ENCODE measurements at places on chromosomes 11 and 22.

DNA sequence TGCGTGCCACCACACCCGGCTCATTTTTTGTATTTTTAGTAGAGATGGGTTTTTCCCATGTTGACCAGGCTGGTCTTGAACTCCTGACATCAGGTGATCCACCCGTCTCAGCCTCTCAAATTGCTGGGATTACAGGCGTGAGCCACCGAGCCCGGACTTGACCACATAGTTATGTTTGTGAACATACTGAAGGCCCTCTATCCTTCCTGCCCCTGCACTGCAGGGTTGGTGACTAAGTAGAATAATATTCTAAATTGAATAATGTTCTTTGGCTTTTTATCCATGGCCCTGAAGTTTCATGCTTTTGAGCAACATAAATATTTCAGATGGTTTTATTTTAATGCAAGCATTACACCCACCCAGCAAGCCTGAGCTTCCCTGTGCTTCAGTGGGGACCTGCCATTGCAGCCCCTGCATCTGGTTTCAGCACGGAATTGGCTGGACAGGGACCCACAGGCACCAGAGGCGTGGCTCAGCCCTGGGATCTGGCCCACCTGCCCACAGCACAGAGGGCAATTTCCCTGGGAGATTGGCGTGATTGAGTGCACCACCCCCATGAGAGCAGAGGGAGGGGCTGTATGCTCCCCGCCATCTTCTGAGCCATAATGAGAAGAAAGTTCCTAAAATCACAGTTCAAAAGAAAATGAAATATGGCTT is 460.5 kb downstream of the BRD1 start:
- DNase-seq, result no peak

GRCh38 chr11:66548041-66548440 is 1.3 kb downstream of the ACTN3 start:
- DNase-seq, result no peak

- no peak for DNase-seq
These were observed 71.0 kb downstream of the CSTPP1 start for GRCh38 chr11:47007579-47007978.

- DNase-seq, result peak; percentile 99
These were observed 68.1 kb downstream of the CSTPP1 start for GRCh38 chr11:47004595-47005033.

- DNase-seq, result no peak
These were observed 9.0 kb downstream of the MTNR1B start for GRCh38 chr11:92978271-92979111.

DNA sequence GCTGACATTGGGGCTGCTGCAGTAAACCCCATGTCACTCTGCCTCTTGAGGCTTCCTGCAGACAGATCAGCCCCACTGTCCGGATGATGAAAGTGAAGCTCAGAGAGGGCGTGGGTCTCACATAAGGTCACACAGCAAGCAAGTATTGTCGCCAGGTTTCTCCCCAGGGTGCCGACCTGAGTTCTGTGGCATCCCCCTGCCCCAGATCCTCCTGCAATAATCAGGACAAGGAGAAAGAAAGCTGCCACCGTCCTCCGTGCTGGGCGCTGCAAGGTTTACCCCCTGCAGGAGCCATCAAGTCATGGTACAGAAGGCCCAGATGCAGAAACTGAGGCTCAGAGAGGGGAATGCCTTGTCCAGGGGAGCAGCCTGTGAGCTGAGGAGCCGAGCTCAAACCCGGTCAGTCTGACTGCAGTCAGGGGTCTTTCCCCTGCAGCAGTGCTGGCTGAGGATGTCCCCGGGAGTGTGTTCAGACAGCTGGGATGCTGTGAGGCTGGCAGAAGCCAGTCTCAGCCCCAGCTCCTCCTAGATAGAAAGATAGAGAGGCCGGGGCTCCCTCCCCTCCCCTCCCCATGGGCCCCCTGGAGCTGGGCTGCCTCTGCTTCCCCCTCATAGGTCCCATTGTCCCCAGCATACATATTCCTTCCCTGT is 13.2 kb downstream of the EMID1 start:
- no peak for DNase-seq

DNA sequence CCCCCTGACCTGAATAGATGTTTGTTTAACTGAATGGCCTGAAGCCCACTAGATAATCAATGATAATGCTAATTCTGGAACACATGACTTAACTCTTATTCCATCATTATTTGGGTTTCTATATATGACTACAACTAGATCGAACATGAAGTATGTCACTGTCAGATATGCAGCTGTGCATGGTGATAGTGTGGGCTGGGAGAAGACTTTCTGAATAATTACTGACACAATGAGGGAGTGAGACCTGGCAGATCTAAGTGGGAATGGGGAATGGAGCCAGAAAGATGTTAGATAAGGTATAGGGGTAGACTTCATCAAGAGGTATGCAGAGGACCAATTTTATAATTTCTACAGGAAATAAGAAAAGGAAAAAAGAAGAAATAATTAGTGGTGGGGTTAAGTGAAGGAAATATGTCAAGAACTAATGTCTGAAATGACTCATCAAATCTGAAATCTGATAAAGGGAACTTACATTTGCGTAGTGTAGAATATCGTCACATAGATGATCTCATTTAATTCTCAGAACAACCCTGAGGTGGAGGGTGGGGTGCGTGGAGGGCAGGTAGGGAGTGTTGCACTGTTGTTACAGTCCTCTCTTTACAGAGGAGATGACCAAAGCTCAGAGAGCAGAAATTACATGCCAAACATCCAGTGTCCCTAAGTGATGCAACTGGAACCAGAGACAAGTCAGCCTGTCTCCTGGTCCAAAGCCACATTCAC is 68.2 kb upstream of the EED start:
- DNase-seq, result no peak

DNA sequence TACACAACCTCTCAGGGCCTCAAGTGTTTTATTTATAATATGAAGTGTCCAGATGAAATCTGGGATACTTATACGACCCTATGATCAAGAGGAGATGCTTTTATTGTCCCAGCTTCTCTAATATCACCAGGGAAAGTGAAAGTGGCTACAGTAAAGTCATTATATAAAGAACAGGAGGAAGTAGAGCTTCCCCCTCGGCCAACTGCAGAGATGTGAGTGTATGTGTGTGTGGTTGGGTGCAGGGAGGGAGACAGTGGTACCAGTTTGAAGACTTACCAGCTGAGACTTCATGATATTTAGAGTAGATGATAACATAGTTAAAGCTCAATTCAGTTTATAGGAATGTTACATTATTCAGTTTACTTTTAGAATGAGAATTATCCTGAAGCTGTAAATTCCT is 373.6 kb upstream of the DDI1 start:
- DNase-seq, result no peak

GRCh38 chr11:47969401-47969800 is 11.0 kb upstream of the PTPRJ start:
- no peak for DNase-seq

DNA sequence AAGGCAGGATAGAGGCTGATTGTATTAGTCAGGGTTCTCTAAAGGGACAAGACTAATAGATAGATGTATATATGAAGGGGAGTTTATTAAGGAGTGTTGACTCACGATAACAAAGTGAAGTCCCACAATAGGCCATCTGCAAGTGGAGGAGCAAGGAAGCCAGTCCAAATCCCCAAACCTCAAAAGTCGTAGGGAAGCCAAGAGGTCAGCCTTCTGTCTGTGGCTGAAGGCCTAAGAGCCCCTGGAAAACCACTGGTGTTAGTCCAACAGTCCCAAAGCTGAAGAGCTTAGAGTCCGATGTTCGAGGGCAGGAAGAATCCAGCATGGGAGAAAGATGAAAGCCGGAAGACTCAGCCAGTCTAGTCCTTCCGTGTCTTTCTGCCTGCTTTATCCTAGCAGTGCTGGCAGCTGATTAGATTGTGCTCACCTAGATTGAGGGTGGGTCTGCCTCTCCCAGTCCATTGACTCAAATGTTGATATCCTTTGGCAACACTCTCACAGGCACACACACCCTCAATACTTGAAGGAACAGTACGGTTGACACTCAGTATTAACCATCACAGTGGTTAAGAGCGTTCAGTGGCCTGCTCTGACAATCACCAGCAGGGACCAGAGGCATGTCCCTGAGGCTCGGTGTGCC is 135.6 kb downstream of the CSNK2A3 start:
- no peak for DNase-seq

- DNase-seq, result peak; percentile 47
These were observed 47.2 kb downstream of the C11orf58 start for GRCh38 chr11:16785520-16786128.

DNA sequence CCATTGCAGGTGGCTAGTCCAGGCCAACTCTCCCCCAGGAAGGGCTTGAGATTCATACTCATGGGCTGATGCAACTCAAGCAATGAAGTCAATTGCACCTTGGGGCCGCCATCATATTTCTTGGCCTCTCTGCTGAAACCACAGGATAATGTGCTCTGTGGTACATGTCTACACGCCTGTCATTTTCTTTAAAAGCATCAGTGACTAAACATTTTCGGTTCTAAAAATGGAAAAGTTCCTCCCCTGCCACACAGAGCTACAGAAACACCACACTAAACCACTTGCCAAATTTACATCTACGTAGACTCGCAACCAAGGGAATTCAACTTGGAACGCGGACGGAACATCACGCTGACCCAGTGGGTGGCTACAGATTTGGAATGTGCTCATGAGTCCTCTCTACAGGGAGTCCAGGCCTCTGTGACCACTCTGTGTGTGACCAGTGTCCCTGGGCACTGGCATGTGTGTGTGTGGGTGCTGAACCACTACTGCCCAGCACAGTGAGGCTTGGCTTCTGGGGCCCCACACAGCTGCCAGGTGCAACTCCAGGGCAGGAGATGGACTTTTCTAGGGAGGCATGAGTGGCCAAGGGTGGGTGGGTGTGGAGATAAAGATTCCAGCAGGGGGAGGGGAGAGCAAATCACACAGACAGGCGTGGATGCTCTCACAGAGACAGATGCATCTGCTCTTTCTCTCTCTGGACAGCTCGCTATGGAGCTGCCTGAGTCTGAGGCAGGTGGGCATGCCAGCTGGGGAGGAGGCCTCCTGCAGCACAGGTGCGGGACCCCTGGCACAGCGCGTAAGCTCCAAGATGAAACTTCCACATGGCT is 261.9 kb downstream of the CTTN start:
- DNase-seq, result no peak

GRCh38 chr11:65864706-65865471 is 4.7 kb downstream of the MUS81 start:
- DNase-seq, result no peak

DNA sequence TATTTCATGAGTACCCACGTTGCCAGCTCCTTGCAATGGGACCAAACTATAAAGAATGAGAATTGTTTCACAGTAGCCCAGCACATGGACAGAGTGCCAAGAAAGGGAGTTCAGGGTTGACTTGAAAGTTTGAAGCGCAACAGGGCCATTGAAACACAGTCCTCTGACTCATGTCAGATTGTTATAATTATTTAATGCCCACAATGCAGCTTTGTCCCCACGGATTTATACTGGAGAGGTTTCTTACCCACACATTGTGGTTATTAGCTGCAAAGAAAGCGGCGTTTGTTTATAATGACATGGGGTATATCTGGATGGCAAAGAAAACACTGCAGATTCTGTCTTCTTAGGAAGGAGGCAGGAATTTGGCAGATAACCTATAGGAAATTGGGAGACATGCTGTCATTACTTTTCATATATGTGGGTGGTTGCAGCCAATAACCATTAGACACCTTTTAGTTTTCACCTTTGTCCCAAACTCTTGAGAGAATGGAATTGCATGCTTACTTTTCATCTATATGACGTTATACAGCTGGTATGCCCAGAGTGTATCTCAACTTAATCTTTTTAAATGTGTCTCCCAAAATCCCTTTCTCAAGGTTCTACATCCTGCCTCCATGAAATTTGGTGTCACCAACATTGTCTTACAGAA is 143.6 kb downstream of the TEAD1 start:
- no peak for DNase-seq

DNA sequence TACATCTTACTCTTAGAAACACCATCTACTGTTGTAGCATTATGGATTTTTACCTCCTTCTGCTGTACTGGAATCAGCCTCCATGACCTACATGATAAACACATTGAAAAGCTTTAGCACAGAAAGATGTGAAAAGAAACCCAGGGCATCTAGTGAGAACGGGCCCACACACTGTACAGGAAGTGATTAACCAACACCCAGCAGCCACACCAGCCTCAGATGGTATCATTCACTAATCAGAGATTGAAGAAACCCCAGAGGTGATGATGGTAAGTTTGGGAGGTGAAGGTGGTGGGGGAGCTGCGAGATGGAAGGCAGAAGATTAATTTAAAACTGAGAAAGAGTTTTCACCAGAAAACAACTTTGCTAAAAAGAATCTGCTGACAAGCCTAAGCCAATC is 46.1 kb downstream of the RASSF10 start:
- DNase-seq, result no peak

GRCh38 chr11:110059706-110060463 is 33.3 kb upstream of the ZC3H12C start:
- peak; percentile 49 for DNase-seq

DNA sequence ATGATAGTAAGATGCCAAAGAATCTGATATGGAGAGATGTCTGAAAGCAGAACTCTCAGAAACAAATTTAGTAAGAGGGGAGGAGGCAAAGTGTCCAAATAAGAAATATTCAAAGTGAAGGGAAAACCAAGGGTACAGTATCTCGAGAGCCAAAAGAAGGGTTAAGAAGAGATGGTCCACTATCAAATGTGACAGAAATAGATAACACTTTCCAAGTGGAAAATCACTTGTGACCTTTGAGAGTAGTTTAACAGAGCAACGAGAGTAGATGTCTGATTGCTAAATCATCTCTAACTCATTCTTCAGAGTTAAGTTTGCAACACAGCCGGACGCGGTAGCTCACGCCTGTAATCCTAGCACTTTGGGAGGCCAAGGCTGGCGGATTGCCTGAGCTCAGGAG is 4.3 kb upstream of the BUD13 start:
- no peak for DNase-seq

GRCh38 chr22:30241576-30242371 is 4.8 kb downstream of the LIF start:
- DNase-seq, result no peak

DNA sequence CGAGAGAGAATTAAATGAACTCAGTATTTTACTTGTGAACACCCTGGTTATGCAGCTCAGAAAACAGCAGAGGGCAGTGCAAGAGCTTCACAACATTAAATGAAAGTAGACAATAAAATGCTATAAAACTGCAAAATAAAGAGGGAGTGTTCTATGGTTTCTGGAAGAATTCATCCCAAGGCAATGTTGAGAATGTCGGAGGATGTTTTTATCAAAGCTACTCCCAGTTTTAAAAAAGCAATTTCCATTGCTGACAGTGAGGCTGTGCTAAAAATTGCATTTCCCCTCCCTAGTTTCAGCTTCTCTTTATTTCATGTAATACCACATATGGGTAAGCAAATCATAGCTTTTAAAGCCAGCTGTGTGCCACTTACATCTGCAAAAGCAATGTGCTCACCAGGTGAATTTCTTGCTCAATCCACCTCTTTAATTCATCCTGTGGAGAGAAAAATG is 296.8 kb downstream of the RAB38 start:
- peak; percentile 48 for DNase-seq
